Stimulated activated naive B cell treated with anti-CD40 and anti-IgM and Interleukin-4, amounts not matched to agents 10 μg/mL and 1 μg/mL and 100 μg/mL, for 72 hours (primary cell): ENCODE measurements at places on chromosomes 5 and 9.
A peak's percentile ranks its signal among the peaks of the same experiment; 100 is the strongest.

DNA sequence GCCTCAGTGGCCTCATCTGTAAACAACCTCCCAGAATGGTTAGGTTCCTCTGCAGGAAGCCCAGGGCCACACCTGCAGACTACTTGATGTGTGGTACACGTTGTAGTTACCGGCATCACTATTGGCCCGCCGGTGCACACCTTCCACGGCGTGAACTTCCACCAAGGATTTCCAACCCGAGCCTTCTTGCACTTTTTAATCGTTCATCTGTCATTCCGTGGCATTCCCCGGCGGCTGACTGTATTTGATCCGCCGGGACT lies 5.3 kb upstream of the TRIM41 start:
- no peak for DNase-seq

GRCh38 chr9:35510383-35510753 lies 20.5 kb downstream of the RUSC2 start:
- no peak for DNase-seq

- no peak for DNase-seq
These were observed 325.6 kb downstream of the DEPDC1B start for GRCh38 chr5:60374409-60374808.

GRCh38 chr5:13143214-13143613 lies 801.3 kb downstream of the DNAH5 start:
- DNase-seq, result no peak

DNA sequence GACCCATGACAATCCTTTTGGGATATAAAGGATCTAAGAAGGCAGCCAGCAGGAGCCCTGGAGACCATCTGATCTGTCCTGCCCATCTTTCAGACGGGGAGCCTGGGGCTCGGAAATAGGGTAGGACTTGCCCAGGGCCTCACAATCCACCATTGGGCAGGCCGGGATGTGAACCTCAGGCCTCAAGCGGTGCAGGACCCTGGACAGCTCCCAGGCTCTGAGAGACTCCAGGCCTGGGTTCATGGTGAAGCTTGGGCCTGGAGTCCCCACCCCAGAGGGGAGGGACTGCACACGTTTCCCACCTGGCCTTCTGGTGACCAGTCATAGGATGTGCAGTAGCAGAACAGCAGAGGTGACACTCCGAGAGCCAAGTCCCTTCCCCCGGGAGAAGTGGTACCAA lies 36.6 kb upstream of the RAPGEF1 start:
- DNase-seq, result no peak

- no peak for DNase-seq
These were observed 98.6 kb upstream of the TLE1 start for GRCh38 chr9:81787747-81788632.

DNA sequence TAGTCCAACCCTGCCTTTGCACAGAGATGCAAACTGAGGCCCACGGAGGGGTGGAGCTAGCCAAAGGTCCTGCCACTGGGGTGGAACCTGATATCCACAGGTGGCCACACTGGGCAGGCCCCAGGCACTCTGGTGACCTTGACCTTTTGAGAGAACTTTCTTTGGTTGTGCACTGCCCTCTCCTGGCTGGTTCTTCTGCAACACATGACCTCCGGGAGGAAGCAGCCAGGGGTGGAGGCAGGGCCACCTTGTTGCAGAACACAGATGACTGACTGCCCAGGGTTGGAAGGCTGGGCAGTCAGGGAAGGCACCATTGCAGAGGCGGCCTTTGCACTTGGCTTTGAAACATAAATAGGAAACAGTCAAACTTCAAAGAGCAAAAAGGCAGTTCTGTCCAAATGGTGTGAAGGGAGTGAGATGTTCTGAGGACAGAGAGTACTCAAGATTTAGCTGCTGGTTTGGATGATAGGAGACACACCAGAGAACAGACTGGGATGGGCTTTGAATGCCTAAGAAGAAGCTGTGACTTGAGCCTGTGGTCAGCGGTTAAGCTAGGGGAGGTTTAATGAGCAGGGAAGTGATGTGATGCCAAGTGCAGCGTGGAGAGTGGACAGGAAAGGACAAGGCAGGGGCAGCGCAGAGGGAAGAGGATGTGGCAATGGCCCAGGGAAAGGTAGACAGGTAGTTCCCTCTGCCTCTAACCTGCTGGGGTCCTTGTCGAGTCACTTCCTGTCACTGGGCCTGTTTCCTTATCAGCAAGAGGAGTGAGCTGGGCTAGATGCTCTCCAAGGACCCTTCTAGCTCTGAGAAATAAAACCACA lies 6.8 kb upstream of the TCOF1 start:
- DNase-seq, result peak; percentile 57

- DNase-seq, result no peak
These were observed 19.6 kb downstream of the IPPK start for GRCh38 chr9:92650296-92650695.

- DNase-seq, result no peak
These were observed 1542.8 kb downstream of the EFNA5 start for GRCh38 chr5:106127985-106128384.

GRCh38 chr5:177994063-177994462 lies 2.0 kb downstream of the PROP1 start:
- DNase-seq, result no peak

DNA sequence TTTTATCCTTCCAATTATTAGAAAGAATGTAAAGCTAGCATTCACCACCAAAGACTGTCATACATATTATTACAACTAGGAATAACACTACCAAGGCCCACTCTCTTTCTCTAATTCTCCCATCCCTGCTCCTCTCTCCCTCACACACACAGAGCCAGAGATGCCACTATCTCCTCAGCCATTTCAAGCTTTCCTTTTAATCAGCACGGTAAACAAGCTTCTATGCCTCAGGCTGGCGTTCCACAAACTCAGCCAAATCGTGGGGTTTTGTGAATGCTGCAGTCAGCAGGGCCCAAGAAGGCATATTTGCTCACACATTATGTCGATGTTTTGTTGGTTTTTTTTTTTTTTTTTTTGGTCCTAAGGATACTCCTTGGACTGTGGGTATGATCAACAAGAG lies 979.9 kb upstream of the DMAC1 start:
- no peak for DNase-seq

GRCh38 chr5:69531406-69531801 lies 28.6 kb upstream of the GTF2H2C start:
- no peak for DNase-seq

- no peak for DNase-seq
These were observed 63.8 kb downstream of the PAM start for GRCh38 chr5:102818934-102819333.

- no peak for DNase-seq
These were observed 16.3 kb upstream of the ANXA1 start for GRCh38 chr9:73135394-73135793.

- no peak for DNase-seq
These were observed 479.7 kb downstream of the MAN2A1 start for GRCh38 chr5:110169461-110169860.

DNA sequence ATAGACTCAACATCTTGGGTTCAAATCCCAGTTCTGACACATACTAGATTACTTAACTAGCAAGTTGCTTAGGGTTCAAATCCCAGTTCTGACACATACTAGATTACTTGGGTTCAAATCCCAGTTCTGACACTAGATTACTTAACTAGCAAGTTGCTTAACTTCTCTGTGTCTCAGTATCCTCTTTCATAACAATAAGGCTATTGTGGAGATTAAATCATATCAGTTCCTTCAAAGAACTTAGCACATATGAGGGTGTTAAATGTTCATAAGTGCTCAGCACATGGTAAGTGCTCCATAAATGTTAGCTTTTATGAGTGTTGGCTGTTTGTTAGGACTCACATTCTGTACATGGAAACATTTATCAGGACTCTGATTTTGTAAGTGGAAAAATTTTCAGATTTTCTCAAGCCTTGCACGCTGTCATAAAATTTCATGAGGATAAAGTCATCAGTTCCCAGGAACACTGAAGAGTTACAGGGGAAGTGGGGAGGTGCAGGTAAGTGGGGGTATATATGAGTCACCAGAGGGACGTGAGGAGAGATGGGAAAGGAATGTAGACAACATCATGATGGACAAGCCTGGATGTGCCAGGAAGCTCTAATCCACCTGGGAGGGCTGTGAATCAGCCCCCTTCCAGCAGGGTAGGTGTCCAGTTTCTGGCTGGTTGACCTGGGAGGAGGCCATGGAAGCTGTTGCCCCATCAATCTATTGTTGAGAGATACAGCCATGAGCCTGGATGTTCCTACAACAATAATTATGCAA lies 532.2 kb upstream of the WWC1 start:
- DNase-seq, result no peak

DNA sequence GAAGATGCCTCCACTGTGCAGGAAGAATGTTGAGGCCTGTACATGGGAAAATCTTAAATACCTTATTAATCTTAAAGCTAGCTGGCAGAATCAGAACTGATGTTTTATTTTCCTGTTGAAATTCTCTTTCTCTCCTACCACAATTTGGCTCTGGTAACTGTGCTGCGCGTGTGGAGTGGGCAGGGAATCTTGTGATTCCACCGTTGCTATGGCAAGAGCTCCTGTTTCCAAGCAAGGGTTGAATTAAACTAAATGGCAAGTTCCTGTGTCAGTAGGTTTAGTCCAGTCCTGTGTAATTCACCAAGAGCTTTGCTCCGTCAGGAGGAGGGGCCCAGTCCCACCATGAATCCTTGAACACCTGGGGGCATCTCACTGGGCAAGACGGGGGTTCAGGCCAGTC lies 36.4 kb downstream of the NXNL2 start:
- DNase-seq, result no peak

DNA sequence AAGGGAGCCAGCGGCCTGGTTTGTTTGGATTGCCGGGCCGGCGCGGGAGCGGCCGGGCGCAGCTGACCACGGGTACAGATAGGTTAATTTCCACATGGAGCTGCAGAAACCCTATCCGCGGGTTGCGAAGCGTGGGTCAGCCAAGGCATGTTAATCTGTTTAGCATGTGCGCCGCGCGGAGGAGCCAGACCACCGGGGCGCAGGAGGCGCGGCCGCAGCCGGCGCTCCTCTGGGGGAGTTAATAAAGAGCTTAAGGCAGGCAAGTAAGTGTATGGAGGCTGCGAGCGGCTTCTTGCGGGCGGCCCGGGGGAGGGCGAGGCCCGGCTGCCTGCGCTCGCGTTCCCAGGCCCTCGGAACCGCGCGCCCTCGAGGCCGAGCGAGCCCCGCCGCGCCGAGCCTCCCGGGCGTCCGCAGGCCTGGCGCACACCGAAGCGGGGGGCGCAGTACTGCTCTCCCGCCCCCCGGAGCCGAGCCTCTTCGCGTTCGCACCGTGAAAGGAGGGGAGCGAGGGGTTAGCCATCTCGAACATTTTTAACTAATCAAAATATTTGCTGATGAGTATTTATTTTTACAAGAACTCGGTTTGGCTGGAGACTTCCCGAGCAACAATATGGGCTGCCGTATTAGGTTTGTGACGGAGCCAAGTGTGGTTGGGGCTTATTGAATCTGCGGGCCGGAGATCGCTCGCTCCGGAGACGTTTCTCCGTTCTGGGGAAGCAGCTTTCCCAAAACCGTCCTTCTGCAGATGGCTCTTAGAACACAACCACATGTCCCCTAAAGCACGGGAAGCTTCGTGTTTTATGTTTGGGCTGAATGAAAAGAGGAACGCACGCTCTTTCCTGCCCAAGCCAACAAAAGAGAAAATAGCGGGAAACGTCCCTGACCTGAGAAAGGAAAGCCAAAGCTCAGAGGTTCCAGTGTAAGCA lies 28.8 kb downstream of the FOXD1 start:
- no peak for DNase-seq

DNA sequence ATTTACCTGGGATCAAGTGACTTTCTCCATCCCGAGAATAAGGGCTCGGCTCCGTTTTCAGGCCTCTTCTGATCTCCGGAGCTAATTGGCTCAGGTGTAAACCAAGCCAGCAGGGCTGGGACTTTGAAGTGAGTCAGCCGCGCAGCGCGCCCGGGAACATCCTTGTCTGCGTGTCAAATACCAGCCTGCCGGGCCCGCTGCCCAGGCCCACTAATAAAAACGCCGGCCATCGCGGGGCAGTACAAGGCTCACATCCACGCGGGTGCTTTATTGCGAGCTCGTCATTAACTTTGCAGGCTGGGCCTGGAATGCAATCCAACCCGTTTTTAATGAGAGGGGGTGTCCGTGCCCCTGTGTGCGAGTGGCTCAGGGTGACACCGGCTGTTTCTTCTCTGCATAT lies 416.8 kb downstream of the IRX2 start:
- no peak for DNase-seq

DNA sequence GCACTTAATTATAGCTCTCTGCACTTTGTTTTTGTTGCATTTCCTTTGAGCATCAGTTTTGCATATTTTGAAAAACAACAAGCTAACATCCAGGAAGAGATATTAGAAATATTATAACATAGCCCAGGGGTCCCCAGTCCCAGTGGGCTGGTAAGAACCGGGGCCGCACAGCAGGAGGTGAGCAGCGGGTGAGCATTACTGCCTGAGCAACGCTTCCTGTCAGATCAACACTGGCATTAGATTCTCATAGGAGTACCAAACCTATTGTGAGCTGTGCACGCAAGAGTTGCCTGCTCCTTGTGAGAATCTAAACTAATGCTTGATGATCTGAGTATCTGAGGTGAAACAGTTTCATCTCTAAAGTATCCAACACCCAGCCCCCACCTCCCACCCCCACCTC lies 675.9 kb upstream of the ZNF608 start:
- DNase-seq, result no peak

- DNase-seq, result no peak
These were observed 9.1 kb downstream of the SYK start for GRCh38 chr9:90810691-90811090.

GRCh38 chr5:14503017-14503680 lies 78.4 kb upstream of the OTULINL start:
- DNase-seq, result no peak

- no peak for DNase-seq
These were observed 22.2 kb downstream of the MROH2B start for GRCh38 chr5:41048986-41049385.

DNA sequence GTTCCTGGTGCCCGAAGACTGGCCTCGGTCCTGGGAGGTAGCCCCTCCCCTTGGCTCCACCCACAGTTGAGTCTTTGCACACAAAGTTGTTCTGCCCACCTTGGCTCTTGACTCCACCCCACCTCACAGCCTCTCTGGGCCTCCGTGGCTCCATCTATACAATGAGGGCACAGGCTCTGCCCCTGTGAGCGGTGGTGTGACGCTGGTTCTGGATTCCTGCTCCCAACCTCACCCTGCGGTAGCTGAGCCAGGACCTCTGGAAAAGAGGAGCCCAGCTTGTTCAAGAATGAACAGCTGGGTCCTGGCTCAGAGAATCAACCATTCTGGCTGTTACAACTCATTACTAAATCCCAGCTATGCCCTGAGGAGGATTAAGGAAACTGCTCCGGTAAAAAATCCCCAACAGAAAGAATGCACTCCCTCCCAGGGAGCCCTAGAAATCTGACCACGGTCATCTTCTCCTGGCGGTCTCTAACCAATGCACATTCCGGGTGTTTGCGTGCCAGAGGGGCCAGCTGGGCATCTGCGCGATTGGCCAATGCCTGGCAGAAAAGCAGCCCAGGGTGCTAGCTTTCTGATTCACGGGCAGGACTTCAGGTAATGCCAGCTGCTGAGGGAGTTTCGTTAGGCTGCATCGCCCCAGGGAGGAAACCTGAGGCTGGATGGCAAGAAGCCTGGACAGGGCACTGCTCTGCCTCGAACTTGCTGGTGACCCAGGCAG lies 9.9 kb upstream of the GRHPR start:
- no peak for DNase-seq

DNA sequence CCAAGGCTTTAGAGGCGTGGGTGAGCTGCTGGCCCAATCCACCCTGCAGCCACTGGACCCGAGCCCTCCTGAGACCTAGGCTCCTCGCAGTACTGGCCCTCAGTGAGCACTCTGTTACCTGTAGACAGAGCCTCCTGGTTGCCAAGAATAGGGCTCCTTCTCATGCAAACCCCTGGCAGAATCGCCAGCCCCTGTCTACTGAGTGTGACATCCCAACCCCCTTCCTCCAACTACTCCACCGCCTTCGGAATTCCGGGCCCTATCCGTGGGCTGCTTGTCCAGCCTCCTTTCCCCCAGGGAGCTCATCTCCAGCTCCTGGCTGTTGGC lies 23.8 kb upstream of the COL5A1 start:
- DNase-seq, result no peak
